ENCODE measurements at places on chromosomes 2 and 18.

DNA sequence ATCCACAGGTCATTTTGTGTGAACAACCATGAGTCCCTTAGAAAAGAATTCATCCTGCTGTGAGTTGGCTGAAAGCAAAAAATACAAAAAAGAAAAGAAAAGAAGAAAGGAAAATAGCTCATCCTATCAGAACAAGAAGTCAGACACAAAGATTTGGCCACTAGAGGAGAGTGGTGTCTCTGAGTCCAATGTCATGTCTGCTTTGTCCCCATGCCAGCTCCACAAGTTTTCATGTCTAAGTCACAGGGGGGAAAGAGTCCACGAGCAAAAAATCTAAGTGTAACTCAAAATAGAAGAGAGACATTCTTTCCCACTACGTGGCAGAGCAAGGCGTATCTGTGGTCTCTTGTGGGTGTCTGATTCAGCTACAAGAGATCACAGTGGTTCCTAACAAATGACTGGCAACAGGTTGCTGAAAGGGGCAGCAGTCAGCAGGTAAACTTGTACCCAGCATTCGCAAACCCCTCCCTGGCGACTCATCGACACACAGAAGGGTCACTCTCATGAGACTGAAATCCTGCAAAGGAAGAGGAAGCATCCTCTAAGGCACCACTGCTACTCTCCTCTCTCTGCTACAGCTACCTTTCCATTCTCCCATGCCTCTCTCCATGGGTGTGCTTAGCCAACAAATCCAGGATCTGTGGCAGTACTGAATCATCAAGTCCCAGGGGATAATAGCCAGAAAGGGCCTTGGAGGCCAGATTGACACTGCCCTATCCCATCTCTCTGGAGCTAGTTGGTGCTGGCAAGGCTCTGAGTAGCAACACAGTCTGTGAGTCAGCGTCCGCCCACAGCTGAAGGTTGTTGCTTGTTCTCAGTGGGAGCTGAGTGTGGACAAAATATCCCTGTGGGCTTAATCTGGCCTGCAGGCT is 123.0 kb upstream of the SLC39A10 start:
- DNase-seq: no peak

GRCh38 chr2:28232295-28232694 is 160.4 kb upstream of the FOSL2 start:
- DNase-seq: peak; percentile 16

DNA sequence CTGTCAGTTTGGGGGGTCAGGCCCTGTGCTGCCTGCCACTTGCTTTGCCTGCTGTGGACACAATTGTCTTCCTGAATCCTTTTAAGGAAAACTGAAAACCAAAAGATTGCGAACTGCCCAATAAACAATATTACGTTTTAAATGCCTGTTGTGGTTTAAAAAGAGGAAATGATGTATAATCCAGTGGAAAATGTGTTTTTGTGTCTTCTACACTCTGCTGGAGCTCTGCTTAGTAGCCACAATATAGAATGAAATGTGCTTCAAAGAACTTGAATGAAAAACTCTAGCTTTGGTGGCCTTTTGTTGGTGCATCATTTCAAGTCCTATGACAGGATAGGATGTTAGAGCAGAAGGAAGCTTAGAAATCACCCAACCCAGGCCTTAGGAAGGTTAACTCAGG is 23.2 kb upstream of the CABYR start:
- no peak for DNase-seq

DNA sequence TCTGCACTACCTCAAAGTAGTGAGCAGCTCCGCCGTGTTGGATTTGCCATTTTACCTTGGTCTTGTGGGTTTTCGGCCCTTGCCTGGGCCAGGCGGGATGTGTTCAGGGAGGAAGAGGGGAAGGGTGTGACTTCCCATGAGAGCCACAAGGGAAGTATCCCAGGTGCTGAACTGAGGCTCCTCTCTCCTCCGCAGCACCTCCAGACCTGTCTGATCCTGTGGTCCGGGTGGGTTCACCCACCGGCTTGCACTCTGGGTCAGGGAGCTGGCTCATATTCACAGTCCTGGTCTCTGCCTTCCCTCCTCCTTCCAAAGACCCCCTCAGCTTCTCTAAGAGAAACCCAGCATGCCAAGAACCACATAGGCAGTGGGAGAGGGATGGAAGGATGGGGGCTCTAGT is 235.8 kb downstream of the SEPTIN10 start:
- no peak for DNase-seq

GRCh38 chr2:218959141-218959731 is at the start of gene CDK5R2:
Gene CDK5R2, plus strand, starts transcription at chr2:218959666. Its CDS starts 155 bp downstream, at chr2:218959821.
- peak; percentile 85 for DNase-seq

- no peak for DNase-seq
These were observed 30.5 kb upstream of the DNAJC10 start for GRCh38 chr2:182685559-182685958.

- DNase-seq: no peak
These were observed 29.6 kb downstream of the PKP4 start for GRCh38 chr2:158486150-158486969.

- no peak for DNase-seq
These were observed 5.6 kb downstream of the IDH1 start for GRCh38 chr2:208249296-208249695.

- no peak for DNase-seq
These were observed 231.0 kb downstream of the DSC3 start for GRCh38 chr18:30811580-30811979.

- DNase-seq: no peak
These were observed 97.2 kb upstream of the PKDCC start for GRCh38 chr2:41950666-41950960.

DNA sequence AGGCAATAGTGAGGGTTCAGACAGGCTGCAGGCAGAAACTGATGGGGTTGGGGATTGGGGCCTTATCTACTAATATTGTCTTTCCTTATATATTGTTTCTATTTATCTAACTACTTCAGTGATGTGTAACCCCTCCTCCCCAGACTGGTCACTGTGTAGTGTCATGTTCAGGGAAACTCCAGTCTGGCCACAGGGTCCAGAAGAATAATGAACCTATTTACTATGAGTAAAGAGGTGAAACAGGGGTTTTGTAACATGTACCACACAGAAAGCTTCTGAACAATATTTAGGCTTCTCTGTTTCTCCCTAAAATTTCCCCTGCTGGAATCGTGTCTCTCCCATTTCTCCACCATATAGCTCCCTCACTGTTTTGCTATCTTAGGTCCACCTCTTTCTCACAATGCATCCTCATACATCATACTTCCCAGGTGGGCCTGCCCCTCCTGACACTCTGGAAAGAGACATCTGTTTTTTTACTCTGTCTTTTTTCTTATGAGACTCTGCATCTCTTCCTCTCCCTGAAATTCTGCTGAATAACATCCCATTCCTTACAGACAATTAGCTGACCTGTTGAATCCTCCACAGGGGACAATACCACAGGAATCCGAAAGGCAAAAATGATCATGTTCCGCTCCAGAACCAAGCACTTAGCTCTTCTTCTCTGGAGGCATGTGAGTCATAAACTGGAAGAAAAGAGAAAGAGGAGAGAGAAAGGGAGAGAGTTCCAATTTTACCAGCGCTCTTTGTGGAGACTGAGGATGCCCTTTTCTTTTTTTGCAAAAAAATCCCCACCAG is 154.8 kb downstream of the ZEB2 start:
- no peak for DNase-seq

DNA sequence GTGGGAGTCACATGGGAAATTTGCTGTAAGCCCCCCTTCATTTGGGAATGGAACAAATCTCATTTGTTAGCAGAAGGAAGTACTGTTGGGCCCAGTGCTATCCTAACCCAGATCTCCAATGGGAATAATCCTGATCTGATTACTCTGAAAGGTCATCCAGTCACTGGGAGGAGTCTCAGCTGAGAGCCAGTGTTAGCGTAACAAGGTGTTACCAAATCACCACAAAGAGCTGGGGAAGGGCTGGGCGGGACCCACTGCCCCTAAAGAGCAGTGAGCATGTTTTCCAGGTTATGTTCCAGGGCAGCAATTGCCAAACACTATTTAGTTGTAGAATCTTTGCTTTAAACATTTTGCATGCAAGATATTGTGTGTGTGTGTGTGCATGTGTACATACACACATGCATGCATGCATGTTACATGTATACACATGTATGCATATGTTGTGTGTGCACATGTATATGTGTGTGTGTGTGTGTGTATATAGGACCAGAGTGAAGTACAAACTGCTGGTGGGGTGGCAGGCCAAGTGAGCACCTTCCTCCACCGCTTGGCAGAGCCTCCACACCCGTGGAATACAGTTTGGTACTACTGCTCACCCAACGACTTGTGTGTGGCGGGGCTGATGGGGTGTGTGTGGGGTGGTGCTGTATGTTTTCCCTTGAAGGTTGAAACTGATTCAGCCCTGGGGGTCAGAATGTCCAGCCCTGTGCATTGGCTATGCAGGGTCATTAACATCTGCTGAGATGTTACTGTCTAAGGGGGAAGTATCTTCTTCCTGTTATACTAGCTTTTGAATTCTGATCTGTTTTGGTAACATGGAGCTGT is 15.2 kb downstream of the INPP5D start:
- DNase-seq: no peak

GRCh38 chr2:46131-46470 is 204 bp downstream of the FAM110C start:
- no peak for DNase-seq

DNA sequence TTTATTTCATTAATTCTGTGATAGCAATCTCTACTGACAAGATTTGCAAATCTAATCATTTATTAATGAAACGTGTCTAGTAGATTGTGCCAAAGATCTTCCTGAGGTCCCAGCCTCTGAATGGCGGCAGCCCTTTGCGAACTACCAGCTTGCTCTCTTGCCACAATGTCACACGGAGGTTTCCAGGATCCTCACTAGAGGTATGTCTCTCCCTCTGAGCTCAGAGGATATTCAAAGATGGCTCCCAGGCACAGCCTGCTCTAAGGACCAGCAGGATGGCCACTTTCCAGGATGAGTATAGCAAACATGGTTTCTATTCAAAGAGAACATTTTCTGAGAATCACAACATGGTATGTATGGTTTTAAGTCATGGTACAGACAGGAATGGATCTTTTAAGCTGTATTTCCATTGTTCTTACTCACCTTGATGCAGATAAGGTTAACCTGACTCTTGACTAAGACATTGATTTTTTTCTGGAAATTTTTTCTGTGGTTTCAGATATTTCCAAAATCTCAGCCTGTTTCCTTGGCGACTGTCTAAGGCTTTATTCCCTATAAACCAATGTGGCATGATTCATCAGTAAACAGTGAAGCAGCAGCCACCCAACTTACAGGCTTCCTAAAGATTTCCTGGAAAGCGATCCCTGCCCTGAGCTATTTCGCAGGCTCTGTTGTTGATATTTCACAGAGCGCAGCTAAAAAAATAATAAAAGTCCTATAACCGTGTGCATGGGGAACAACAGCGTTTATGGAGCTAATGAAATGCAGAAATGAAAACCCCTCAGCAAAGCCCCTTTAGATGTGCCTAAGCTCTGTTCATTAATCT is 54.1 kb upstream of the KLF7 start:
- DNase-seq: no peak

GRCh38 chr2:232574674-232575403 is 24.4 kb downstream of the EIF4E2 start:
- DNase-seq: no peak

GRCh38 chr2:120661551-120661950 is 74.1 kb upstream of the GLI2 start:
- DNase-seq: peak; percentile 30

DNA sequence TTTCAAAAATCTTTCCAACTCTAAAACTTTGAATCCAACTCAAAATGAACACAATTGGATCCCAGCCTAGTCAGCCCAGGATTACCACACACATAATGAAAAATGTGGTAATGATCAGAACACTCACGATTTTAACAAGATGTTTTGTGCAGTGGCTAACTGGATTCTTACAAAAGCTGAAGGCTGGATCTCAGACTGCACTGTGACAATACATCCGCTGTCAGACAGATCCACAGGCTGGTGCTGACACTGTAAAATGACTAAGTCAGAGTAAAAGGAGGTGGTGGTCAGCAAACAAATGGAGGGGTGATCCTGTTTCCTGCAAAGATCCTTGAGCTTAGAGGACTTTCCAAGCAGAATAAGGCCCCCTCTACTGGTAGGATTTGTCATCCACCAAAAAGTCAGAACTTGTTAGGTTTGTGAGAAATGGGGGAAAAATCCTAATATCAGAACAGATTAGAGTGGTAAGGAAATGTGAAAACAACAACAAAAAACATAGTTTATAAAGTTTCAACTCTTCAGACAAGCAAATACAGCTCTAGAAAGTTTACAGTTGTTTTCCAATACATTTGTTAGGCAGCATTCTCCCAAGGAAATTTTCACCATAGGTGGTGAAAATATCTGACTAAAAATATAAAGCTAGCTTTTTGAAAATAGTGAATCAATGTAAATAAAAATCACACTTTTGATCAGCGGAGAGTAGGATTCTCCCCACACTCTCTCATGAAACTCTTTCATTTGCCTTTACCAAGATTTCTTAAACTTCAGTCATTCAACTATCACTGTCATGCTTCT is 211.9 kb downstream of the AGPS start:
- peak; percentile 18 for DNase-seq

GRCh38 chr2:240161087-240161750 is 20.8 kb upstream of the OTOS start:
- DNase-seq: no peak

GRCh38 chr2:228401065-228401912 is 219.8 kb upstream of the SPHKAP start:
- no peak for DNase-seq

GRCh38 chr2:47344890-47345589 is 57.9 kb upstream of the MSH2 start:
- DNase-seq: peak; percentile 93

GRCh38 chr2:44285174-44285573 is 9.9 kb downstream of the SLC3A1 start:
- no peak for DNase-seq
